ENCODE measurements at places on chromosomes 4 and X.

- DNase-seq: no peak
Observed at GRCh38 chrX:351736-352135, 33.1 kb upstream of the GTPBP6 start.

DNA sequence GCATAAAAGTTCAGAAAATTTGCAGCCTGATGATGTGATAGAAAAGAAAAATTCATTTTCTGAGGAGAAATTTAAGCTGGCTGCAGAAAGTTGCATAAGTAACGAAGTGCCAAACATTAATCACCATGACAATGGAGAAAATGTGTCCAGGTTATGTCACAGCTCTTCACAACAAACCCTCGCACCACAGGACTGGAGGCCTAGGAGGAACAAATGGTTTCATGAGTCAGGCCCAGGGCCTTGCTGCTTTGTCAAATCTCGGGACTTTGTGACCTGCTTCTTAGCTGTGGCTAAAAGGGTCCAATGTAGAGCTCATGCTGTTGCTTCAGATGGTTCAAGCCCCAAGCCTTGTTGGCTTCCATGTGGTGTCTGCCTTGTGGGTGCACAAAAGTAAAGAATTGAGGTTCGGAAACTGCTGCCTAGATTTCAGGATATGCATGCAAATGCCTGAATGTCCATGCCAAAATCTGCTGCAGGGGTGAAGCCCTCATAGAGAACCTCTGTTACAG lies 527.4 kb downstream of the SH3BGRL start:
- no peak for DNase-seq

GRCh38 chrX:17882680-17883079 lies 21.6 kb upstream of the RAI2 start:
- no peak for DNase-seq

GRCh38 chr4:162457071-162457865 lies 293.5 kb upstream of the FSTL5 start:
- no peak for DNase-seq

GRCh38 chr4:121510341-121510874 lies 129.6 kb upstream of the QRFPR start:
- no peak for DNase-seq

- no peak for DNase-seq
Observed at GRCh38 chrX:154329294-154329693, 33.7 kb downstream of the TKTL1 start.

GRCh38 chrX:148363471-148364235 lies 136.8 kb upstream of the AFF2 start:
- DNase-seq: no peak

DNA sequence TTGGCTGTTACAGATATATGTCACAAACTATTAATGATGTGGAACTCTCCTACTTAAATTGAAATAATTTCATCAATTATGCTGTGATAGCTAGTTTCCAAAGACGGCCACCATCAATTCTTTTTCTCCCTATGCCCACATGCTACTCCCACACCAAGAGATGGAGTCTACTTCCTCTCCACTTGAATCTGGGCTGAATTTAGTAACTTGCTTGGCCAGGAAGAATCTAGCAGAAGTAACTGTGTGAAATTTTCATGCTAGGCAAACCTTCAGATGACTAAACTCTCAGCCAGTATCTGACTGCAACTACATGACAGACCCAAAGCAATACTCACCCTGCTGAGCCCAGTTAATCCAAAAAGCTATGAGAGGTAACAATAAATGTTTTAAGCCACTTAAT lies 3.2 kb downstream of the SEPSECS start:
- DNase-seq: no peak

GRCh38 chrX:150486011-150486410 lies 82.4 kb upstream of the MTM1 start:
- DNase-seq: no peak

DNA sequence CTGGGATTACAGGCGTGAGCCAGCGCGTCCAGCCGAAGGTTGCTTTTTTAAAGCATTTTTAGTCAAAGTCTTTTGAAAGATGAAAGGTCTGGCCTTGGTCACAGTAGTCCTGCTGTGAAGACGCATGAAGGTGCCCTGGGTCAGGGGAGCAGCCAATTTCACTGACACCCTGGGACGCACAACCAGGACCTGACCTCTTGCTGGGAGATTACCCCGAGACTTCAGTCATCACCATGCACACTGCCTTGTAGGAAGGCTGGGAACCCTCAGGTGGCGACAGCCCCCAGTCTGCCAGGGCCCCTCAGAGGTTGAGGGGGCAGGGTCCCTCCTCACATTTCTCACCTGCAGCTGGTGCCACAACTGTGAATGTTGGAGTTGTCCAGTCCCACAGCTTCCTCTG lies 53.2 kb downstream of the CPLX1 start:
- no peak for DNase-seq

DNA sequence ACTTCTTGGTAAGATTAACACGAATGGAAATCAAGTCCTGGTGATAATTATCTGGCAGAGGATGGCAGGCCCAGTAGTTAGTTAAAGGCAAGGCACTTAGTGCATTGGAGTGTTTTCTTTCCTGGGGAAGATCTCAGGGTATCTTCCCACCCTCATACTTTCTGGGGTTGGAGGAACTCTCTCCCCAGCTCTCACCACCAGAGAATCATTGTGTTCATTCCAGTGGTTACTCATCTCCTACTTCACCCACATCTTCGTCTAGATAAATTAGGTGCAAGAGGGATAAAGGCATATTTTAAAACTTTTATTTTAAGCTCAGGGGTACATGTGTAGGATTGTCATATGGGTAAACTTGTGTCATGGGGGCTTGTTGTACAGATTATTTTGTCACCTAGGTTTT lies 67.5 kb upstream of the SH3RF1 start:
- no peak for DNase-seq

DNA sequence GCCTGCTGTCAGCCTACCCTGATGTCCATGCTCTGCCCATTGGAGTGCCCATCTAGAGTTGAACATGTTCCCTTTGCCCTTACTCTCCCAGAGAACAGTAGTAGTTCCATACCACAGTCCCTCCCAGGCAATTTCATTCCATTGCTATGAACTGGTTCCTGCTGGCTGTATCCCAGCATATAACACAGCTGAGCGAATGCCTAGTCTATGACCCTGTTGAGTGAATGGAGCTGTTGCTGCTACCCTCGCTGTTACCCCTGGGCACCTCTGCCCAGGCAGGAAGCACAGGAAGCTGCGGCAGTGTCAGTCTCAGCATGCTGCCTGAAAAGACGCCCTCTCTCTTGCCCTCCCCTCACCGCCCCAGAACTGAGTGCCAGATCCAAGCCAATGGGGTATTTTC lies 73.3 kb downstream of the SOX3 start:
- no peak for DNase-seq

DNA sequence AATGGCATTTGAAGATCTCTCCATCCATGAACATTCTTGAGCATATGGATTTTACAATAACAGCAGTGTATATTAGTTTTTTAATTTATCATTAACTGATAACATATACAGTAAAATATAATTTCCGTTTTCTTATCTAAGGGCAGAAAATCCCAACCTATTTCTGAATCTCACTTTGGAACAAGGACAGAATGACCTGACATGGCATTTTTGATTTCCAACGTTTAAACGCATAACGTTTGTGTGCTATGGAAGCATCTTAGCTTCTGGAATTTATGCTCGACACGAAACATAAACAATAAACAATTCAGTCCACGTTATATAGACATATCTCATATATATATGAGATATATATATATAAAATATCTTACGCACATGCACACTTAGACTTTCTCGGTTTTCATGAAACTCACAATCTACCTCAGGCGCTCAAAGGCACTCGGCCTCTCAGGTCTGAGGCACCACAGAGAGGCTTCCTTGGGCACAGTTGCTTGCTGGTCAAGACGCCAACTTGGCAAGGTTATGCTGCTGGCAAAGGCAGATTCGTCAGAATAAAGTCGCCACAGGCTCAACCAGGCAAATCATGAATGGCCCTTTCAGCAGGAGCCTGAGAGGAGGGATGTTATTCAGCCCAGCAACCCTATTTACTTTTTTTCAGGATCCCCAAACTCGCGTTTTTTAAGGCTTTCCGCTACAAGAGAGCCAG lies 1.0 kb upstream of the UGT8 start:
- no peak for DNase-seq

- DNase-seq: no peak
Observed at GRCh38 chr4:30760551-30760950, 40.4 kb downstream of the PCDH7 start.

DNA sequence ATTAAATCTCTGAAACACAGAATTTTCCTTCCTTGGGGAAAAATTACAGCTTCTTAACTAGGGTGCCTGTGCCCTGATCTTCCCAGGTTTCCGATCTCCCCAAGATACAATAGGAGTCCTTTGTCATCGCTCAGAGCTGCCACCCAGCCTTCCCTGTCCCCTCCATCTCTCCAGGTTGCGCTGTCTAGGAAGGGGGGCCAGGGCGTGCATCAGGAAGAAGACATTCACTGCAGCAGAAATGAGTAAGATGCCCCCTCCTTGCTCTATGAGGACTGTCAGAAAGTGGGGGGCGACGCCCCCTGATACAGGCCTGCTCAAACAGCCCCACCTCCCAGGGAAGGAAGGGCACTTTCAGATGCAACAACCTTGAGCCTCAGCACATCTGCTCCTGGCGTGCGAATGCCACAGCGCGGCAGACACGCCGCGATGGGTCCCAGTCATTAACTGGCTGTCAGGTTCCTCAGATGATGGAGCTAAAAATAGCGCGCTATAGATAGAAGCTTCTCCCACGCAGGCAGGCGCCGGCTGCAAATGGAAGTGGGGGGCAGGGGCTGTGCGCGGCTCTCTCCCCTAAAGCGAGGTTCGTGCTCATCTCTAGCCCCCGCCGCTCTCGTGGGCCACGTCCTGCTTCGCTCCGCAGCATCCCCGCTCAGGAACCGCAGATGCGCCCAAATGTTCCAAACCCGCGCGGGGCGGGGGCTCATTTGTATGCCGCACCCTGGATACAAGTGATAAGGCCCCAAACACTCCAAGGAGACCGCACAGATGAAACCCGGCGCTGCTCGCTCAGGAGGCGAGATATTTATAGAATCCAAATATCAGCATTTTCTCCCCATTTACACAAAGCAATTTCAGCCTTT lies 57.6 kb upstream of the LGI2 start:
- no peak for DNase-seq

DNA sequence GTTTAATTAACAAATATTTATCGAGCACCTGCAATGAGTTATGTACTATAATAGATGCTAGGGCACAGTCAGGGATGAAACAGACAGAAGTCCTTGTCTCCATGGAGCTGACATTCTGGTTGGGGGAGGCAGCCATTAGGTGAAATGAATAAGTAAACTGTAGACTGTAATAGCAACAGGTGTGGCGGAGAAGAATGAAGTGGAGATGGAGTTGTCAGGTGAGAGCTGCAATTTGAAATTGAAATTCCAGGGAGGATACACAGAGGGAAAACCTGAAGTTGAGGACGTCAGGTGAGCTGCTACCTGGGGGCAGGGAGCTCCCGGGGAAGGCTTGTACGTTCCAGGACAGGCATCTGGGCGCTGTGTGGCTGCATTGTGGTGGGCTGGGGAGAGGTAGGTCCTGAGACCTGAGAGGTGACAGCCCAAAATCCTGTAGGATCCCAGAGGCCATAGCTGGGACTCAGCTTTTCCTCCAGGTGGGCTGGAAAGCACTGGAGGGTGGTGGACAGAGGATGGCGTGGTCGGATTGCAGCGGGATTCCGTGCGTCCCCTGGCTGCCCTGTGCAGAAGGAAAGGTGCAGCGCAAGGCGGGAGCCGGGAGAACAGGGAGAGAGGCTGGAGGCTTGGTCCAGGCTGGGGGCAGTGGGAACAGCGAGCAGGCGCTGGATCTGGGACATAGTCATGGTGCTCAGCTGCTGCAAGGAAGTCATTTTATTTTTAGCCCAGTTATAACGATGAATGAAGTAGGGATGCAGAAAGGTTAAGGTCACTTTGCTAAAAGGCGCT lies 24.8 kb downstream of the CYTL1 start:
- no peak for DNase-seq

DNA sequence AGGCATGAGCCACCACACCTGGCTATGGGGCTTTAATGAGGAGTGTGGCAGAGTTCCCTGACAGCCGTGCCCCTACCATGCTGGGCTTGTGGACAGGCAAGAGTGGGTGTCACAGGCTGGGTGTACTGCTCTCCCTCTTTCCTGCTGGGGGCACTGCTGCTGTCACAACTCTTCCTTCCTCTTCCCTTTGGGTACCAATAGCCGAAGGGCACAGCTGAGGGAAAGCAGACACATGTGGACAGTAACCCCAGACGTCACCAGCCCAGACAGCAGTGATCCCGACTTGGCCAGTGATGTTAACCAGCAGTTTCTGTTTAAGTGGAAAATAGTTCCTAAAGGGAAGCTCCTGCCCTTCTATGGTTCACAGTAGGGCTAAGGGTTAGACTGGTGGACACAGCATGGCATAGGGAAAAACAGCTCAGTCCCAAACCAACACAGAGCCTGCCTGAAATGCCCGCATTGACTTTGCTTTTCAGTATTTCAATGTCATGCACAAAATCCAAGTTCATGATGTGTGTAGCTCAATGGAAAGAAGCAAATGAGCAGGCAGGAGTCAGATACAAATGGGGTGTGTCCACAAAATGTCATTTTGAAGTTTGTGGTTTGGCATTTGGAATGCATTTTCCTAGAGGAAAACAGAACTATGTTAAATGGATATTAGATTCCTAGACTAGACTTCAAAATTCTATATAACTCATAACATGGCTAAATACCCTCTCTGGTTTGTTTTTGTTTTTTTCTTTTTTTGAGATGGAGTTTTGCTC lies 24.9 kb upstream of the DDX3X start:
- DNase-seq: no peak

GRCh38 chr4:105619188-105619931 lies 66.9 kb downstream of the ARHGEF38 start:
- no peak for DNase-seq

DNA sequence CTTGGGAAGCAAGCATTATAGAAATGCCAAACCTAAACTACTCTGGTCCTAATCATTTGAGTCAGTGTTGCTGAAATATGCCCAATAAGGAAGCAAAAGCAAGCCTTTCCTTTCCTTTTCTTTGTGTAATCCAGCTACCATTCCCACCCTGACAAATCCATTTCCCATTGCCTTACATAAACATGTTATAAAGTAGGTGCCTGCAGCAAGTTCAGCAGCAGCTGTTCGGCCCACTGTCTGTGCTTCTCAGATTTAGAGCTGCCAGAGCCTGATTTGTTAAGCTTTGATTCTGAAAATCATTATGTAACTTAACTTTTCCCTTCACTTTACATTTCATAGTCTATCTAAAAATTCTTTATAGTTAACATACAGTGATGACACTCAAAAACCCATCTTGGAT lies 148.6 kb downstream of the EPHA5 start:
- no peak for DNase-seq

GRCh38 chr4:170274616-170275015 lies 184.9 kb upstream of the AADAT start:
- DNase-seq: no peak

- no peak for DNase-seq
Observed at GRCh38 chrX:118448273-118448783, 47.3 kb upstream of the DOCK11 start.
